Skeletal muscle cell (primary cell): ENCODE measurements at places on chromosomes 5 and 9.

DNA sequence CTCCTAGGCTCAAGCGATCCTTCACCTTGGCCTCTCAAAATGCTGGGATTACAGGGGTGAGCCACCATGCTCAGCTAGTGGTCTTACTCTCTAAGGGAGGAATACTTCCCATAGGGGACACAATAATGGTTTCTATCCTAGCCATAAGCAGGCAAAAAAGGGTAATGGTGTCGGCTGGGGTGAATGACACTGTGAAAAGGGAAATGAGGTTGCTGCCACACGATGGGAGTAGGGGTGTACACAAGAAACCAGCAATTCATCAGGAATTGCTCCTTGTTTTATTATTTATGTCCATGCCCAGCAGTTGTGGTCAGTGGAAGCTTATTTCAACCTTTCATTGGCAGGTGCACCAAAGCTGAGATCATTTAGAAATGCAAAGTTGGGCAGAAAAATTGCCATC lies 70.3 kb upstream of the ZFR start:
- no peak for DNase-seq

GRCh38 chr9:34550681-34551270 lies 28.0 kb upstream of the ENHO start:
- no peak for DNase-seq

DNA sequence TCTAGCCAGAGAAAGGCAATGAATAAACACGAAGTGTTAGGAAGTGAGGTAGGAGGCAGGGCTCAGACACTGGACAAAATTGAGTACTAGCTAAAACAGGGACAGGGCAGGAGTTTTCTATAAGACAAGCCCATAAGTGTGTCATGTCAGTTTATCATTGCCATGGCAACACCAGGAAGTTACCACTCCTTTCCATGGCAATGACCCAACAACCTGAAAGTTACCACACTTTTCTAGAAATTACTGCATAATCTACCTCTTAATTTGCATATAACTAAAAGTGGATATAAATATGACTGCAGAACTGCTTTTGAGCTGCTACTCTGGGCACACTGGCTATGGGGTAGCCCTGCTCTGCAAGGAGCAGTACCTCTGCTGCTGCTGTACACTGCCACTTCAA lies 442.5 kb upstream of the COX7C start:
- no peak for DNase-seq

DNA sequence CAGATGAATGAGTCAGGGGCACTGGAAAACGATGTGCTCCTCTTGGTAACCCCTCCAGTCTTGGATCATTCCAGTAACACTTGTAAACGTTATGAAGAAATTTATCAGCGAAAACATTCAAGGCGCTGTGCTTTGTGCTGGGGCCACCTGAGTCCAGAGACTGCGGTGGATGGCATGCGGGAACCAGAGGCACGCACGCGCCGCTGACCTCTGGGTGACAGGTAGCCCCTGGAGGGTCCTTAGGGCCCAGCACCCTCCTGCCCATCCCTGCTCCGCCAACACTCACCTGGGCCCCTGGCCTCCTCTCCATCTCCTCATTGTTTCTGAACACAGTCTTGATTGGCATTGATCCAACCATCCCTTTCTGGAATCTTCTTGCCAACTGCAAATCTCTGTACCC lies 86.9 kb downstream of the DAP start:
- no peak for DNase-seq

- DNase-seq, result no peak
These were observed 35.9 kb upstream of the PWWP2A start for GRCh38 chr5:160155017-160155750.

DNA sequence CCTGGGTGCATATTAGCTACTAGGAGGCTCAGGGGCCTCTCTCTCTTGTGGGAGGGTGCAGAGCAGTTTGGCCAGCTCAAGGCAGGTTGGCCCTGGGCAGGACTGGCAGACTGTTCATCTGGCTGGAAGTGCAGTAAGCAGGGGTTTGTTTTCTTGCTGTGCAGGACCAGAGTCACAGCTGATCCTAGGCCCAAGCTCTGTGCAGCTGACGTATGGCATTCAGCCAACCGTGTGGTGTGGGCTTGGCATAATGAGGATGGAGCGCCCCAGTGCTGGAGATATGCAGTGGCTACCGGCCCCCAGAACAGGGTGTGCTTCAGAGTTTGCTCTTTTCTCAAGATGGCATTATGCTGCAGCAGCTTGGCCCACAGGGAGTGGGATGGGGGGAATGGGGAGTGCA lies 31.0 kb upstream of the PHF24 start:
- no peak for DNase-seq

GRCh38 chr5:56037531-56038010 lies 42.8 kb upstream of the IL6ST start:
- no peak for DNase-seq

- no peak for DNase-seq
These were observed 7.7 kb upstream of the PTPDC1 start for GRCh38 chr9:94076557-94076956.

- DNase-seq, result no peak
These were observed 180.1 kb downstream of the TTLL11 start for GRCh38 chr9:121912812-121913627.

GRCh38 chr5:181027452-181028031 lies 12.5 kb upstream of the BTNL9 start:
- no peak for DNase-seq

- no peak for DNase-seq
These were observed 19.4 kb downstream of the VLDLR start for GRCh38 chr9:2641033-2641432.

DNA sequence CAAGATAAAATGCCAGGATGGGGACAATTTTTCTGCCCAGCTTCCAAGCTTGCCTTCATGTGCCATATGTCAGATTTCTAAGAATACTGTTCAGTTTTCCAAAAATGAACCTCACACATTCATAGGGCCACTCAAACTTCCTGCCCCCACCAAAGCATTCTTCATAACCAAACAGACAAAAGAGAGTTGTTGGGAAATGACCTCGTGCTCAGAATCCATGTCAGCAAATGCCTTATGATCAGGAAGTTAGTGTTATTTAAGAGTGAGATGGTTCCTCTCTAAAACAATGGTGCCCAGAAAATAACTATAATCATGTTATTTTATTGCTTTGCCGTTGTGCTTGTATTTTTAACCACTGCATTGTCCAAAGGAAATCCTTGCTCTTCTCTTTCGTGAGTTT lies 208.2 kb downstream of the ZNF608 start:
- DNase-seq, result no peak

DNA sequence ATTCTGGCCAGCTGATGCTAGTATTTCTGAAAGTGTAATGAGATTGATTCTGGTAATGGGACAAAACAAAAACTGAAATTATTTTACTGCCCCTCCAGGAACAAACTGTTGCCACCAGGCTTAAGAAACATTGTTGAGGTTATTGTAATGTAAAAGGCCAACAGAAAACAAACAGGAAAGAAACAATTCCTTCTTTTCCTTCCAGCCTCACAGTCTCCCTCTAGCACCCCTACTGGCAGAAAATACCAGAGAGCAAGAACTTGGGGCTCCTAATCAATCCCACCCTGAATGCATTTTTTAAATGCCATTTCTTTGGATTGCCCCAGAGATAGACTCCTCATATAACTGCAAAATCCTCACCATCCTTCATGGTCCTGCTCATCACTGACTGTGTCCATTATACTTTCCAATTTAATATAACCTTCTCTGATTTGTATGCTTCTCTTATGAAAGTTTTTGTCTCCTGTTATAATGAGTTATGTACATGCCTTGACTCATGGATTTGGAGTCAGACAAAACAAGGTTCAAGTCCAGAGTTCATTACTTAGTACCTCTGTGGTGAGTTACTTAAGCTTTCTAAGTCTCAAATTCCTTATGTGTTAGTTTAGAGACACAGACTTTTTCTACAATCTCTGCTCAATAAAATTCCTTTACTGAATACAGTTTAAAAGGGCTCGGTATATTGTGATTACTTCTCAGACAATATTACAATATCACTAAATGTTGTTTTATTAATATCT lies 157.9 kb upstream of the FBN2 start:
- peak; percentile 17 for DNase-seq

DNA sequence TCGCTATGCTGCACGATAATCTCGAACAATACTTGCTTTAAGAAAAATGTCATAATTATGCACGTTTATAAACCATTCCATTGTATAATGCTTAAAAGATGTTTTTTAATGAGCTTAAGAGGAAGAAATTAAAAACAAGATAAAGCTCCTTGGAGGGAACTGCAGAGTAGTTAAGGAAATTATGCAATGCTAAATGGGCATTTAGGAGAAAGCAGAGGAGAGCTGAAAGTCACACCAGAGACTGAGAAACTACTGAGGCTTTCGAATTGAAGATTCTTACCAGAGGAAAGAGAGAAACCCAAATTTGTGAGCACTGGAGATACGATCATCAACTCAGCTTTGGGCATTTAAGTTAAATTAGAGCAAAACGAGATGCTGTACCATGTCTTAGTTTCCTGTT lies 119.4 kb downstream of the CDH10 start:
- no peak for DNase-seq

- DNase-seq, result no peak
These were observed 10.9 kb upstream of the ZNF366 start for GRCh38 chr5:72518001-72518683.

DNA sequence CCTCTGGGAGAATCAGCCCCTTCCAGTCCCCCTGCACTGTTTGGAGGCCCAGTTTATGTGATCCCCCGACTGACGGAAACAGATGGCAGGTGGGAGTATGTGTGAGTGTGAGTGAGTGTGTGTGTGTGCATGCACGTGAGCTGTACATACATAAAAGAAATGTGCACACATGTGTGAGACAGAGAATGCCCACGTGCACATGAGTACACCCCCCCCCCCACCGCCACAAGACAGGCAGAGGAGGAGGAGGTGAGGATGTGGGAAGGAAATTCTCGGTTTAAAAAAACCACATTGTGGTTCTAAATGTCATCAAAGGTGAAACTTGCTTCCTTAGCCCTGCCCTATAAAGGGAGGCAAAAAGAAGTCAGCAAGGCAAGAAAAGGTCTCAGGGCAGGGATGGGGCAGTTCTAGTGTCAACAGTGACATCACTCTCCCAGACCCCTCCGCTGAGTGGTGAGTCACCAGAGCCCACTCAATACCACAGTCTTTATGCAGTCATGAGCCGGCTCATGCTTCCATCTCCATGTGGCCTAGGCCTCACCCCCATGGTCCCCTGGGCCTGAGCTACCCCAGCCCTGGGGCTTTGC lies 79.2 kb upstream of the HSPA9 start:
- peak; percentile 39 for DNase-seq
